IMR-90 (cell line): ENCODE measurements at places on chromosomes 6 and 20. TPM values are rescaled to one million over a fixed set of nuclear protein-coding genes. Genes with fewer than 3 reads are reported as not detected.

The TRIM31 gene
- not detected in 2 replicates for polyA plus RNA-seq

The OR2J3 gene
- not detected in 2 replicates for polyA plus RNA-seq

The MYT1 gene
- not detected in 2 replicates for polyA plus RNA-seq

The LPIN3 gene
- 6.1 and 8.3 TPM in 2 replicates for polyA plus RNA-seq
